ENCODE measurements at places on chromosomes 12 and 14.

- DNase-seq: no peak
Observed at GRCh38 chr12:120960657-120961056, 17.7 kb upstream of the HNF1A start.

DNA sequence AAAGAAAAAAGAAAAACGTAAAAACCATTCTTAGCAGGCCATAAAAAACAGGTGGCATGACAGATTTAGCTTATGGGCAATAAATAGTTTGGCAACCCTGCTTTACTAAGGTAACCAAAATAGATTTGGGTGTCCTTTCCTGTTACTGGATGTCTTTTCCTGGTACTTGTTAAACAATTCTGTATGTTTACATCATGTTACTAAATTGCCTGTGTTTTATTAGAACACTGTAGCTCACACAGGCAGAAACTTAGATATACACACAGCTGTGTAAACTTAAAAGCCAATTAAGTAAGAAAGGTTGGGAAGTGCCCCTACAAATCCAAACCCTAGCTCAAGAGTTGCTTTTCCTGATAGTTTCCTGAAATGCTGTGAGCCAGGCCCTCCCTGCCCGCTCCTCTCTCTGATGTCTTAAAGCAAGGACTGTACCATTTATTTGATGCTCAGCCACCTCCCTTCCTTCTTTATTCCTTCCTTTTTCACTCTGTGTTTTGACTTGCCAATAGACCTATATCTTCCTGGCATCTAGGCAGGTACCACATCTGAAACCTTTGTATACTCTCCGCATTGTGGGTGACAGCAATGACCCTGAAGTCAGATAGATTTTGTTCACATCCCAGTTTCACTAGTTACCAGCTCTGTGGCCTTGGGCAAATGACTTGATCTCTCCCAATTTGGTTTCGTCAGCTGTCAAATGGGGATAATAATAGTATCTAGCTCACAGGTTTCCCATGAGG, 3.7 kb upstream of the CAMKK2 start:
- no peak for DNase-seq

DNA sequence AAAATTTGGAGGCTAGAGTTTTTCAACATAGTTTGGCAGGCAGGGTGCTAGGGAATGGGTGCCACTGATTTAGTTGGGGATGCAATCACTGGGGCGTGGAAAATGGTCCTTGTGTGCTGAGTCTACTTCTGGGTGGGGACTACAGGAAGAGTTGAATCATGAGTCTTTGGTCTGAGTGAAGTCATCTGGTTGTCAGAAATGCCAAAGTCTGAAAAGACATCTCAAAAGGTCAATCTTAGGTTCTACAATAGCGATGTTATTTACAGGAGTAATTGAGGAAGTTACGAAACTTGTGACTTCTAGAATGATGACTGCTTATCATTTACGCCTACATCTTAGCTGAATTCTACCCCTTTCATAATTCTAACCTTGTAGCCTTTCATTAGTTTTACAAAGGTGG, 209.1 kb downstream of the NUBPL start:
- DNase-seq: no peak

GRCh38 chr12:52316290-52316689, 4.9 kb downstream of the KRT83 start:
- DNase-seq: no peak

GRCh38 chr14:65566820-65567522, 154.4 kb downstream of the FUT8 start:
- no peak for DNase-seq

DNA sequence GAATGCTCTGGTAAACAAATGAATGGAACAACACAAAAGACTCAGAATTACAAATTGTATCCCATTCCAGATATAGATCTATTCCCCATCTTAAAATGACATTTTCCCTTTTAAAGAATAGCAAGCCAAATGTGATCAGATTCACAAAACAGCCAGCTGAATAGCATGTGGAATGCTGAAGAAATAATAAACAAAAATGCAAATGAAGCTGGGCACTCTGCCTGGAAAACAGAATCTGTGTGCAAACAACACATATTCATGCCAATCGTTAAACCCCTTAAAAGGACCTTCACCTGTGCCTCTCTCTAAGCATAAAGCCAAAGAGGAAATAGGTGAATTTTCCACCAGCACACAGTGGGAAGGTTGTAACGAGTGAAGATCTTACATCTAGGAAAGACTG, 67.9 kb upstream of the PDZRN4 start:
- DNase-seq: no peak

All from posterior cingulate gyrus (tissue), 11 donors.